ENCODE measurements at places on chromosomes 2 and 18.

DNA sequence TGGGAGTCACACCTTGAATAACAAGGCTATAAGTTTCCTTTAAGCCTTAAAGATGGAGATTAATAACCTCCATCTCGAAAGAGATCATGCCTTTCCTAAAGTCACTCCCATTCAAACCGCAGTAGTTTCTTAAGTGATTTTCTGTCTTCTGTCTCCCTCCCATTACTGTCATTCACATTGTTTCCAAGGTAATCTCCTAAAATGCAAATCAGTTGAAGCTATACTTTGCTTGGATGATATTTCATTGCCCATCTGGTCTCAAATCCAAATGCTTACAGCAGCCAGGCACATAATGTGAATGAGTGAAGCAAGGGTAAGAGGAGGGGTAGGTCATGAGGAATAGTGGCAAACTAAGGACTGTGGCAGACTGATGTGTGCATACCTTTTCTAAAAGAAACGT, 116.4 kb downstream of the CCDC141 start:
- H3K4me1 ChIP-seq: no peaks in the 10 kb centered on the region
- no peak overlapping the region for H3K27ac ChIP-seq
- no peak overlapping the region for H3K4me3 ChIP-seq
- peaks cover 17% of the 10 kb centered on the region for H3K36me3 ChIP-seq
- no peaks in the 10 kb centered on the region for H3K27me3 ChIP-seq

GRCh38 chr2:68386365-68386764, 21.3 kb downstream of the PLEK start:
- DNase-seq: no peak
- H3K4me3 ChIP-seq: no peak overlapping the region
- peaks cover 37% of the 10 kb centered on the region for H3K4me1 ChIP-seq
- peaks cover 3% of the 10 kb centered on the region for H3K36me3 ChIP-seq

- H3K36me3 ChIP-seq: no peaks in the 10 kb centered on the region
- H3K4me3 ChIP-seq: no peak overlapping the region
- DNase-seq: no peak
- no peak overlapping the region for H3K27ac ChIP-seq
- peaks cover 5% of the 10 kb centered on the region for H3K27me3 ChIP-seq
- H3K4me1 ChIP-seq: no peaks in the 10 kb centered on the region
Observed at GRCh38 chr2:15688924-15689568, 97.4 kb downstream of the DDX1 start.

GRCh38 chr2:110802208-110802932, 70.0 kb downstream of the ACOXL start:
- H3K36me3 ChIP-seq: no peaks in the 10 kb centered on the region
- peaks cover 13% of the 10 kb centered on the region for H3K4me1 ChIP-seq
- H3K27me3 ChIP-seq: peaks cover 40% of the 10 kb centered on the region
- no peak overlapping the region for H3K4me3 ChIP-seq
- H3K27ac ChIP-seq: no peak overlapping the region
- DNase-seq: no peak

- no peak for DNase-seq
- no peaks in the 10 kb centered on the region for H3K36me3 ChIP-seq
- H3K27ac ChIP-seq: no peak overlapping the region
- no peak overlapping the region for H3K4me3 ChIP-seq
Observed at GRCh38 chr2:132969371-132969985, 299.5 kb upstream of the LYPD1 start.

GRCh38 chr18:31684279-31685096, at the start of gene B4GALT6:
TSS of gene B4GALT6 (minus strand) at chr18:31684581. CDS start at chr18:31684426, 155 bp downstream.
- peaks cover 14% of the 10 kb centered on the region for H3K4me1 ChIP-seq
- H3K4me3 ChIP-seq: peak within 1 kb of the TSS; percentile 70
- peak within 1 kb of the TSS; percentile 58 for H3K27ac ChIP-seq
- peaks cover 49% of the 10 kb centered on the region for H3K27me3 ChIP-seq
- no peaks in the 10 kb centered on the region for H3K36me3 ChIP-seq
- peak; percentile 24 for DNase-seq

DNA sequence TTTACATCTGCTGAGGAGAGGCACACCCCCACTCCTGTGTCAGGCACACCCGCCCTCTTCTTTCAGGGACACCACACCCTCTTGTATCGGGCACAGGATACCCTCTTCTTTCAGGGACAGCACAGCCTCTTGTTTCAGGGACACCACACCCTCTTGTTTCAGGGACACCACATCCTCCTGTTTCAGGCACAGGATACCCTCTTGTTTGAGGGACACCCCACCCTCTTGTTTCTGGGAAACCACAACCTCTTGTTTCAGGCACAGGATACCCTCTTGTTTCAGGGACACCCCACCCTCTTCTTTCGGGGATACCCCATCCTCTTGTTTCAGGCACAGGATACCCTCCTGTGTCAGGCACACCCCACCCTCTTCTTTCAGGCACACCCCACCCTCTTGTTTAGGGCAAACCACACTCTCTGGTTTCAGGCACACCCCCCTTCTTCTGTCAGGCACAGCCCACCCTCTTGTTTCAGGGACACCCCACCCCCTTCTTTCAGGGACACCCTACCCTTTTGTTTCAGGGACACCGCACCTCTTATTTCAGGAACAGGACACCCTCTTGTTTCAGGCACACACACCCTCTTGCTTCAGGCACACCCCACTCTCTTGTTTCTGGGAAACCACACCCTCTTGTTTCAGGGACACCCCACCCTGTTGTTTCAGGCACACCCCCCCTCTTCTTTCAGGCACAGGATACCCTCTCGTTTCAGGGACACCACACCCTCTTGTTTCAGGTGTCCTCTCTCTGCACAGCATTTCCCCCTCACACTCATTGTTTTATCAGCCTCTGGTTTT, 96.2 kb downstream of the TPO start:
- peaks cover 7% of the 10 kb centered on the region for H3K36me3 ChIP-seq
- peak; percentile 65 for DNase-seq
- peaks cover 27% of the 10 kb centered on the region for H3K4me1 ChIP-seq
- peak overlapping the region; percentile 60 for H3K4me3 ChIP-seq
- peak overlapping the region; percentile 87 for H3K27ac ChIP-seq
- H3K27me3 ChIP-seq: peaks cover 4% of the 10 kb centered on the region

All from activated CD8-positive, alpha-beta T cell treated with anti-CD3 and anti-CD28 coated beads, Interleukin-2, amount 10 ng/mL, durations not matched to agents 7 days and 5 days (primary cell).